ENCODE measurements at places on chromosomes 3 and 15. TPM values are rescaled to one million over a fixed set of nuclear protein-coding genes. Genes with fewer than 3 reads are reported as not detected.

The GLDN gene
- not detected for total RNA-seq

The GRAMD2A gene
- total RNA-seq: 45.0 TPM

The GOLGA6A gene
- total RNA-seq: not detected

The LDHAL6B gene
- total RNA-seq: not detected

The PLSCR5 gene
- not detected for total RNA-seq

The MORC1 gene
- not detected for total RNA-seq

The SLC6A1 gene
- total RNA-seq: under 0.01 TPM

The RETNLB gene
- total RNA-seq: not detected

The ATP13A5 gene
- 0.17 TPM for total RNA-seq

The RARRES1 gene
- 24.3 TPM for total RNA-seq

The SLC2A2 gene
- total RNA-seq: not detected

The STRC gene
- total RNA-seq: 1.6 TPM

The MINAR1 gene
- total RNA-seq: 0.24 TPM

The UACA gene
- 33.6 TPM for total RNA-seq

The GRAMD1C gene
- 2.5 TPM for total RNA-seq

The ULK4 gene
- total RNA-seq: 9.2 TPM

The IL16 gene
- 1.1 TPM for total RNA-seq

The CHRM5 gene
- total RNA-seq: not detected

The GOLGA6L7 gene
- total RNA-seq: not detected

The CPB1 gene
- total RNA-seq: not detected

The DPPA2 gene
- total RNA-seq: not detected

The MUSTN1 gene
- total RNA-seq: not detected

The AHSG gene
- total RNA-seq: 0.52 TPM

The KNG1 gene
- total RNA-seq: not detected

The GOLGA8T gene
- total RNA-seq: not detected

The WDR93 gene
- 0.17 TPM for total RNA-seq
